ENCODE measurements at places on chromosomes 4 and X. TPM values are rescaled to one million over a fixed set of nuclear protein-coding genes. Genes with fewer than 3 reads are reported as not detected.
A peak's percentile ranks its signal among the peaks of the same experiment; 100 is the strongest.

GRCh38 chr4:133014473-133015135 is 134.5 kb upstream of the PCDH10 start:
- DNase-seq: no peak

DNA sequence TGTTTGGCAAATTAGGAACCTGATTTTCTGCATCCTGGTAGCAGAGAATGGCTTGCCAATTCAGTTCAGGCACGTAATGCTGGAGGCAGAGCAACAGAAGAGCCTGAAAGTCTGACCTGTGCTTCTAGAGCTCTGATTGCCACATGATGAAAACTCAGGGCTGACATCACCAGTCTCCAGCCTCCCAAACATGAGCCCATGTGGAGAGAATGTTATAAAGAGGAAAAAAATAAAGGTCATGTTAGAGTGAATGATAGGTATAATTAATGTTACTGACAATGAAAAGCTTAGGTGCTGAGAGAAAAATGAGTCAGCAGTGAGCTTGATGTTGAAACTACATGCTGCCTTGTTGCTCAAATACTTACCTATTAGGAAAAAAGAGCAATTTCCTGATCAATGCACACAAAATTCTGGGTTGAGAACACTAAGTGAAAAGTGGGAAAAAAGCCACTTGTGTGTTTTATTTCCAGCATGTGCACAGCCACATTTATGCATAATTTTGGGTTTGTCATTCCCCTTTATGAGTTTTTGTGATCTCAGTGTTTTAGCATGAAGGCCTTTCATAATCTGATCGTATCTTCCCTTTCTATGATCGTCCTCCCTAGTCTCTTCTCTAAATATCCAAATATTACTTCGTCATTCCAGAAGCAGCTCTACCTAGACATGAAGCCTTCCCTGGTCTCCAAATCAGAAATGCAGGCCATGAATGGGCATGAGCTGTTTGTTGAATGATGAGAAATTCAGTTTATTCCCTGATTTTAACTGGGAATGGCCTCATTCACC is 113.3 kb upstream of the CPEB2 start:
- no peak for DNase-seq

The WAS gene
- 11.5 TPM for total RNA-seq

DNA sequence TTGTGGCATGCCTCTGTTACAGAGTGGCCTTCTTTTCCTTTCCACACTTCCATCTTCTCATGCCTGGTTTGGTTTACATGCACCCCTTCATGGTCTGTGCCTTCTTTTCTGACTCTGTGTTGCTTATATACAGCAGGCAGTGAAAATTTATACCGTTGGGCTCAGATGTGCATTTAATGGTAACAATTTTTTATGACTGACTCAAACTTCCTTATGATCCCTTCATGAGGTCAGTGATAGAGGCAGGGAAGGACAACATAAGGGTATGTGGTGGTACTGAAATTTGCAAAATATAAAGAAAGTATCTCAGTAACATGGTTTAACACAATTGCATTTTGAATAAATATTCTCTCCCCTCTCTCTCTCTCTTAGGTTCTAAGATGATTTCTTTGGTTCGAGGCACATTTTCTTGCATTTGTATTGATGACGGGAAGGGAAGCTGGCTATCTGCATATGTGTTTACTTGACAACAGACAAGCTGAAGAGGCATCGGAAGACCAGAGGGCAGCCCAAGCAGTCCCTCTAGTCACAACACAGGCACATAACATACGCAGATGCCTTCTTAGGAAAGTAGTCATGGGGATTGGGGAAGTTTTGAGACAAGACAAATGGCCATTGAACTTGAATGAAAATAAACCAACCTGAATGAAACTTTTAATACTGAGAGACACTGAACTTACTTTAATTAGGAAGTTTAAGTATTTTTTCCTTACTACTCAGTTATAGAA is 163.3 kb upstream of the LEF1 start:
- no peak for DNase-seq

DNA sequence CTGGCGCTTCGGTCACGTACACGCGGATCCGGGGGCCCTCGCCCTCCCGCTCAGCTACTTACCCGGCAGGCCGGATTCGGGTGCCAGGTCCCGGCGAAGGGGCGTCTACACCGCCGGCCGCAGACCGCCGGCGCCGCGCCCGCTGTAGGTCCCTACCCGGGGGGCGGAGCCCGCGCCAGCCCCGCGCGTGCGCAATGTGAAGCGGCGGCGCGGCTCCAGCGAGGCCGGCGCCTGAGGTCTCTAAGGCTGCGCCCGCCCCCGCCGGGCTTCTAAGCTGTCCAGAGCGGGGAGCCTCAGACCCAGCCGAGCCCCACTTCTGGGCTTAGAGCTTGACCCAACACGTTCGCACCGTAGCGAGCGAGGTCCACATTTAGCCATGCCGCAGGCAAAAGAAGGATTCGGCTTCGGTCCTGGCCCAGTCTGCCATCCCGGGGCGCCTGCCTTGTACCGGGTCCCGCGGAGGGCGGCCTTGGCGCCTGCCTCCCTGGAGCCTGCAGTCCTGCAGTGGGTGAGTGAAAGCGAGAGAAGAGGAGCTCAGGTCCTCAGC is at the start of gene ZNF518B:
Gene ZNF518B (minus strand): TSS at position 172 of the 547 bp plus-strand sequence. CDS start 11,098 bp downstream, outside the sequence.
- peak; percentile 65 for DNase-seq

The VCX3B gene
- not detected for total RNA-seq

DNA sequence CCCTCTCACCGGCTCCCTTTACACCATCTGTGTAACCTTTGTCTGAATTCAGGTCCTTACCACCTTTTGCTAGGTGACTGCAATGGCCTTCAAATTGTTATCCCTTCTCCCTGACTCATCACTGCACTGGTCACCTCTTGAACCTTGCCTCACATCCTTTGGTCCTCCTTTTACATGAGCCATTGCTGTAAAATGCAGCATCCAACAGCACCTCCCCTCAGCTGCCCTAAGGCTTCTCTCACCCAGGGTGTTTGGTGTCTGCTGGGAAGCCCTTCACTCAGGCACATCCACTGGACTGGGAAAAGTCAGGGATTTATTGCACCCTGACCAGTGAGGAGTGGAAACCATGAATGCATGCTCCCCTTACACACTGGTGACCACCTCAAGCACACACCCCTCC is 192.5 kb upstream of the GATB start:
- no peak for DNase-seq

- DNase-seq: peak; percentile 42
Measured at GRCh38 chr4:17347445-17347844, 164.4 kb downstream of the QDPR start.

The ARX gene
- total RNA-seq: not detected

The TRIML2 gene
- 0.26 TPM for total RNA-seq

The RBM46 gene
- 1.3 TPM for total RNA-seq

Measured in mucosa of gallbladder (tissue), 1 donor.